Activated CD8-positive, alpha-beta memory T cell treated with anti-CD3 and anti-CD28 coated beads for 48 hours (primary cell): ENCODE measurements at places on chromosomes 7 and 10.

GRCh38 chr7:44152971-44153947 lies 12.1 kb upstream of the MYL7 start:
- no peak for DNase-seq

DNA sequence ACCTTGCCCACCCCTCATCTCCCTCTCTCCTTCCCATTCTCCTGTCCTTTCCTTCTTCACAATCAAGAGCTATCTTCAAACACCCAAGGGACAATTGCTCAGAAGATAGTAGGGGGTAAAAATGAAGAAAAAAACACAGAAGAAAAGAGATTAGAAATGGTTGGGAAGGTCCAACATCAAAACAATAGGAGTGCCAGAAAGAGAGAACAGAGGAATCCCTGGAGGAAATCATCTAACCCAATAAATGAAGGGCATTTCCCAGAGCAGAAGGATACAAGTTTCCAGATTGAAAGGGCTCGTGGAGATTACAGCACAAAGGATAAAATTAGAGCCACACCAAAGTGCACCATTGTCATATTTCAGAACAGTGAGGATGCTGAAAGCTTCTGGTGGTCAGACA lies 145.6 kb downstream of the OAT start:
- no peak for DNase-seq

- no peak for DNase-seq
Observed at GRCh38 chr10:70074165-70074564, 21.5 kb downstream of the MACROH2A2 start.

GRCh38 chr10:8066124-8066523 lies 11.6 kb downstream of the GATA3 start:
- no peak for DNase-seq

DNA sequence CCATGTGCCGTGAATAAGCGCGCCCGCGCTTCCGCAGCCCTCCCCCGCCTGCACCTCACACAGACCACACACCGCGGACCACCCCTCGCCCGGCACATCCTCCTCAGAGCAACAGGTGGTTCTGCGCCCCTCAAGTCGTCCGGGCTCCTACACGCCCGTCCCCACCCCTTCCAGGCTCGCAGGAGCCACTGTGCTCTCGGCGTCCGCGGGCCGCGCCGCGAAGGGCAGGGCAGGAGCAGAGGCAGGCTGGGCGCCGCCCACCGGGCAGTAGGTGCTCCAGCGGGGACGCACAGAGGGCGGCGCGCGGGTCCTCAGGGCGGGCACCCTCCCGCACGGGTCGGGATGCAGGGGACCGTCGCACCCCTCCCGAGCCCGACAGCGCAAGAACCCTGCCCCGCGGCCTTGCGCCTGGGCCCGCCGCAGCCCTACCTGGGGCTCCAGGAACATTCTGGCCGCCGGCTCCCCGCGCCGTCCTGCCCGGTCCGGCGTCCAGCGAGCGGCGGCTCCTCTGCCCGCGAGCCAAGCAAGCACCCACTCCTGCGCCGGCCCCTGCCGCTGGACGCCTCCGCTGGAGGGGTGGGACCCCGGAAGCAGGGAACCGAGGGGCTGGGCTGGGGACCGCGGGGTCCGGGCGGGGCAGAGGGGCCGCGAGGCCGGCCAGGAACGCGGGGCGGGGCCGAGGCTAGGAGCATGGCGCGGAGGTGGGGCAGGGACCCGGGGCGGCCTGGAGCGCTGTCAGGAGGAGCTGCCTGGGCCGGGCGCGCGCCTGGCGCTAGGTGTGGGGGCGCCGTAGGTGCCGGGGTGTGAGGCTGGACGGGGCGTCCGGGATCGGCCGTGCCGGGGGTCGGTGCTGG lies 37.4 kb downstream of the RASGEF1A start:
- DNase-seq, result no peak

DNA sequence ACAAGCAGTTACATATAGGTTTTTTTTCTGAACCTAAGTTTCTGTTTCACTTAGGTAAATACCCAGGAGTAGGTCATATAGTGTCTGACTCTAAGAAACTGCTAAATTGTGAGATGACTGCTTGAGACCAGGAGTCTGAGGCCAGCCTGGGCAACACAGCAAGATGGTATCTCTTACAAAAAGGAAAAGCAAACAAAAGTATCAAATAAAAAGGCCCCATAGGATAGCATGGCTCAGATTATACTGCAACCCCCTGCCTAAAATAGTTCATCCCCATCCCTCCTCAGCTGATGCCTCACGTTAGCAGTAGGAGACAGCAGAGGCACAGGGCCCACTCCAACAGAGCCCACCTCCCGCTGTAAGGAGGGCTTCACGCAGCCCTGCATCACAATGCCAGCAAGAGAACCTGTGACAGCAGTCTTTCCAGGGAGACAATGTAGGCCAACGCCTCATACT lies 90.3 kb downstream of the SRPK2 start:
- DNase-seq, result no peak

- DNase-seq, result no peak
Observed at GRCh38 chr7:157754416-157754790, 417.6 kb downstream of the DNAJB6 start.

- DNase-seq, result no peak
Observed at GRCh38 chr10:31036209-31036608, 4.5 kb upstream of the ZNF438 start.

- no peak for DNase-seq
Observed at GRCh38 chr10:76883596-76883995, 754.0 kb downstream of the KCNMA1 start.

DNA sequence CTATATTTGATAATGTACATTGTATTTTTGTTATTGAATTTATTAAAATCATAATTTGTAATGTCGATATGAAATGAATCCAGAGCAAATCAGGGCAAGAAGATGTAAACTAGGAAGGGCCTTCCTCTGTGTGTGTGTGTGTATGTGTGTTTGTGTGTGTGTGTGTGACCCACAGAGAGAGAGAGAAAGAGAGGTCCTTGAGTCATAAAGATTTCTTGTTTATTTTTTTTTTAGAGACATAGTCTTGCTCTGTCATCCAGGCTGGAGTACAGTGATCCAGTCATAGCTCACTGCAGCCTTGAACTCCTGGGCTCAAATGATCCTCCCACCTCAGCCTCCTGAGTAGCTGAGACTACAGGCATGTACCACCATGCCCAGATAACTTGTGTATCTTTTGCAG lies 50.7 kb downstream of the INPP5F start:
- no peak for DNase-seq

- DNase-seq, result no peak
Observed at GRCh38 chr7:95433129-95433528, 1.7 kb downstream of the PON2 start.

DNA sequence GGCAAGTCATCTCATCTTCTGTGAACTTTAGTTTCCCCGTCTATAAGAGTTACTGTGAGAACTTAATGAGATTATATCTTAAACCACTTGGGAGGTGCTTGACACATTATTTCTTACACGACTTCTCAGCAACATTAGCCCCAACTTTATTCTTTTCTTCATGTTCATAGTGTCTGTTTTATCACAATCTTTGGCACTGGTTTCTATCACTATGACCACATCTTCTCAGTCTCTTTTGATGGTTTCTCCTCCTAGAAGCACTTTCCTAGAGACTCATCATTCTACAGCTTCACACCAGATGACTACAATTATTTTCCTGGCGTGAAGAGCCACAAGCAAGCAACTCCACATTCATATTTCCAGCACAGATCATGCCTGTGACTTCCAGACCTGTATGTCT lies 26.5 kb upstream of the BET1 start:
- DNase-seq, result no peak

DNA sequence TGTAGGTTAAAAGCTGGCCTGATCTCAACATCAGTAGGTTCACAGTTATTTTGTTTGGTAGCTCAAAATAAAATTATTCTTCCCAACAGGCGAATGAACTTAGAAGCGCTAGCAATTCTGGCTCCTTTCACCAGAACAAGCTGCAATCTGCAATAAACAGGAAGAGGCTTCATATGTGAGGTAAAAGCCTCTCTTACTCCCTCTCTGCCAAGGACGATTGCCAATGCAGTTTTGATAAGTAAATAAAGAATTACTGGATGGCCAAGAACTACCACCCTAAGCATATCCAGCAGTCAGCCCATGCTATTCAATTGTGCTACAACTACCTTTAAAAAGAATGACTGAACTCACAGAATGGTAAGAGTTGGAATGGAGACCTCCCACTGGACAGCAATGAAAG lies 150.0 kb upstream of the LAMB4 start:
- DNase-seq, result no peak

DNA sequence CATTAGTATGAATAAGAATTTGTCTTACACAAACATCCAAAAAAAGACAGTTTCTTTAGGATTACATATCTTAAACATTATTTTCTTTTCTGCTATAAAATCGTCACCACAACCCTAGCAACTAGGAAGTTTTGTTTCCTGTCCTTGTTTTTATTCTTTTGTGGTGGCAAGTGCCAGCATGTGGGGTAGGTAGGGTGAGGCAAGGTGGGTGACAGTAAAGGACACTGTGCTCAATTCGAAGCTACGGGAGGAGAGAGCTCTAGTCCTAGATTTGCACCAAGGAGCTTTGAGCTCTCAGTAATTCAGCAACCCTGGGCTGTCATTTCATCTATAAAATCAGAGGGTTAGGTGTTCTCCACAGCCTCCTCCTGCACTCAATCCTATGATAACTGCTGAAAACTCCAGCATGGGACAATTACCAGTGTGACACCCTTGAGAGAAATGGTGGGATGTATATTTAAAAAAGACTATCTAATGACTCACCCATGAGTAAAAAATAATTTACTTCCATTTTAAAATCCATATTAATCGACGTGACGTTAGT lies 187.1 kb downstream of the FAM107B start:
- DNase-seq, result no peak

DNA sequence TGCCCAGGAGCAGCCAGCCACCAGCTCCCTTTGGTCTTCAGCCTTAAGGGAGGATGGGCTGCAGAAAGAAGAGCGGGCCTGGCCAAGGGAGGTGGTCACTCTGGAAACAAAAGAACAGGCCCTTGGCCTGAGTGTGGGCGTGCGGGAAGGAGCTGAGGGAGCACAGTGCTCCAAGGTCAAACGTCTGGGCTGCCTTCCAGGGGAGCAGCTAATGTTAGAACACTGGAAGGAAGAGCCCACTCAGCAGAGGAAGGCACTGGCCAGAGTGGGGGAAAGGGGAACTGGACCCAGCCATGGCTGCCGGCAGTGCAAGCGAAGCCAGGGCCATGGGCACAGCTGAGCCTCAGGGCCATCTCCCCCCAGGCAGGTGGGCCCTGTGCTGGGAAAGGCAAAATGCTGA lies 42.7 kb downstream of the FAM53B start:
- DNase-seq, result no peak

GRCh38 chr7:67653856-67654454 lies 657.3 kb downstream of the TYW1 start:
- DNase-seq, result no peak

- DNase-seq, result no peak
Observed at GRCh38 chr7:49398236-49398635, 375.2 kb upstream of the VWC2 start.

GRCh38 chr10:56633876-56634452 lies 272.9 kb upstream of the ZWINT start:
- no peak for DNase-seq

- no peak for DNase-seq
Observed at GRCh38 chr10:6018422-6018821, 41.1 kb upstream of the IL15RA start.

DNA sequence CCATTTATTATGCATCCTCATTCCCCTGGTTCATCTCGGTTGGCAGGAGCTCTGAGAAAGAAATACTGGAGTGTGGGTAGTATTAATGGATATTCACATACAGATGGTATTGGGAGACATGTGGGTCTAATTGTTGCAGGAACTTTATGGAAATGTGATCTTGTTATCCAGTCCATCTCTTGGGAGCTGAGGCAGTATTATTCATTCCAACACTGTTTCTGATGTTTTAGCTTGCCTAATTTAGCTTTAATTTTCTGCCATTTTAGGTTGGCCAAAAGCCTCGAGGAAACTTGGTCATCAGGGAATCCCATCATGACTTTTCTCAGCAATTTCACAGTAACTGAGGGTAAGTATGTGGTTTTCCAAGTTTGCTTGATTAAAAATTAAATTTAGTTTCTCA lies 125.7 kb downstream of the ABCA13 start:
- DNase-seq, result no peak

DNA sequence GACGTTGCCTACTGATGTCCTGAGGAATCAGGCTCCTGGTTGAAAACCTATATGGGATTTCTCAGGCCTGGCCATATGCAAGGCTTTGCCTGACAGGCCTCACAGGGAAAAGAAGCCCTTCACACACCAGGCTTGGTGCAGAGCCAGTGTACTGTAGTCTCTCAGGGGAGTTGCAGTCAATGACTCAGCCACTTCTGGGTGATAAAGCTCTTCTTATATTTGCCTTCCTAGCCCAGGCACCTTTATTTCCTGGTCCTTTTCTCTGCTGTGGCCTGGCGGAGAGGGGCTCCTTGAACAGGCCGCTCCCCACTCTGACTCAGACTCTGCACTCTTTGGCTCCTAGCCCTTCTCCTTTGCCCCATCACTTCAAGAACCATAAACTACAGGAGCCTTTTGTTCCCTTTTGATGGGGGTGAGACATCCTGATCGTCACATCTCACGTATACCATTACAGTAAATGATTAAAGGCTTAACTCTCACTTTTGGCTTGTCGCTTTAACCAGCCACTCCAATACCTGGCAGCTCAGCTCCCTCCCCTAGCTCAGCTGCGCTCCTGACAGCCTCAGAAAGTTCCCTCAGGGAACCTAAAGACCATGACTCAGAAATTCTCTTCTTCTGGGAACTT lies 33.5 kb downstream of the DPY19L1 start:
- DNase-seq, result no peak
